Ureter (tissue), 1 donor: ENCODE measurements at places on chromosomes 12 and 14.

DNA sequence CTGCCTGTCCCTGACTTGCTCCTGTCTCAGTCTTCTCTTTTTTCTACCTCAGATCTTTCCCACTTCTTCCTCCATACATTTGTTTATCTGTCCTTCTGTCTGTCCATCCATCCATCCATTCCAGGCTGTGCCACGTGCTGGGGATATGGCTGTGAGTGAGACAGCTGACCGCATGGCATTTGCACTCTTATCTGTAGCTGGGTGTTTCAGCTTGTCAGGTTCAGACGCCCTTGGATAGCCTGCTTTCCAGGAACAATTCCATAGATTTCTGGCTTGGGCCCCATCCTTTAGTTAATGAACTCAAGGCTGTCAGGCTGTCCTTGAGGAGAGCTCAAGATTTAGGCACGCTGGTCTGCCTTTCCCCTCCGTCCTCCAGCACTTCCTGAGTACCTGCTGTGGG is 116.6 kb downstream of the TSPAN9 start:
- no peak for DNase-seq

DNA sequence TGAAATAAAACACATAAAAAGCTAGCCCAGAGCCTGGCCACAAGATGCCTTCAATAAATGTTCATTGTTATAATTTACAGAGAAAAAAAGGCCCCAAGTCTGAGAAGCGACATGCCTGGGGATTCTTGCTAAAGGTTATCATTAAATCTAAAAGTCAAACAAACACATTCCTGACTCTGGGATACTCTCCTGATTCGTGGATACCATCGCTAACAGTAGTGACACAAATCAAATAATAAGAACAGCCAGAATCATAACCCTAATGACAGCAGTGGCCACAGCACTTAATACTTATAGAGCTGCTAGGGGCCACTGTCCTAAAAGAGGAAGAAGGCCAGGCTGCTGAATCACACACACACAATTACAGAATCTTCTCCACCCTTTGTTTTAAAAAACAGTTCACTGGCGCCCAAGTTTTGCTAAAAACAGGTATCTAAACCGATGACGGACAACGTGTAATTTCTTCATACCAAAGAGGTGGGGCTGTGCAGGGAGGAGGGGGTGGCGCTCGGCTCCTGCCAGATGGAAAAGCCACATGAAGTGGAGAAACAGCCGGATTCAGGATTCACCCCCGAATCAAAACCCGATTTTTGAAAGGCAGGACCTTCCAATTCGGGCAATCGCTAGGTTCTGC is 1.2 kb downstream of the CLIP1 start:
- DNase-seq: no peak

DNA sequence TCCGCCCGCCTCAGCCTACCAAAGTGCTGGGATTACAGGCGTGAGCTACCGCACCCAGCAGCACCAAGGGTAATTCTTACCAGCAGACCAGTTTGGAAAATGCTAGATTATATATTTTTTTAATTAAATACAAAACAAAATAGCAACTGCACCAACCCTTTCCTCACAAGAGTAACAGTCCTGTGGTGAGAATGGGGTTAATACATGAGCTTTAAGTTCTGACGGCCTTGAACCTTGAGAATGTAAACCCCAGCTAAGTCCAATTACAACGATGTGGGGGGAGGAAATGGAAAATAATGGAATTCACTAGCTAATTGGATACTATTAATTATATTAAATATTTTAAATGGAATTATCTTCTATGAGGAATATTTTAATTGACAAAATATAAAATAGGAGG is 82.3 kb downstream of the GTF2A1 start:
- DNase-seq: no peak

DNA sequence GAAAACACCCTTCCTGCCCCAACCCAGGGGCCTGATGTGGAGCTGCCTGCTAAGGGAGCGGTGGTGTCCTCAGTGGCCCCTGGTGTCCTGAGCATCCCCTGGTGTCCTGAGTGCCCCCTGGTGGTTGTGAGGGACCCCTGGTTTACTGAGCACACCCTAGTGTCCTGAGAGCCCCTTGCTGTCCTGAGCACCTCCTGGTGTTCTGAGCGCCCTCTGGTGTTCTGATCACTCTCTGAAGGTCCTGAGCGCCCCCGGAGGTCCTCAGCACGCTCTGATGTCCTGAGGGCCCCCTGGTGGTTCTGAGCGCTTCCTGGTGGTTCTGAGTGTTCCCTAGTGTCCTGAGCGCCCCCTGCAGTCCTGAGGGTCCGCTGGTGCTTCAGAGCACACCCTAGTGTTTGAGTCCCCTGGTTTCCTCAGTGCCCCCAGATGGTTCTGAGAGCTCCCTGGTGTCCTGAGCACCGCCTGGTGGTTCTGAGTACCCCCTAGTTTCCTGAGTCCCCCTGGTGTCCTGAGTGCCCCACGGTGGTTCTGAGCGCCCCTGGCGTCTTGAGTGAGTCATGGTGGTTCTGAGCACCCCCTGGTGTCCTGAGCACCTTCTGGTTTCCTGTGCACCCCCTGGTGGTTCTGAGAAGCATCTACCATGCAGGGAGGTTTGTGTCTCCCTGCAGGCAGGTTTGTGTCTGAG is 1004.2 kb downstream of the TMEM121 start:
- DNase-seq: no peak

- no peak for DNase-seq
Observed at GRCh38 chr14:92368001-92368400, 45.0 kb downstream of the SLC24A4 start.

- DNase-seq: no peak
Observed at GRCh38 chr12:28870839-28871440, 278.1 kb upstream of the FAR2 start.

DNA sequence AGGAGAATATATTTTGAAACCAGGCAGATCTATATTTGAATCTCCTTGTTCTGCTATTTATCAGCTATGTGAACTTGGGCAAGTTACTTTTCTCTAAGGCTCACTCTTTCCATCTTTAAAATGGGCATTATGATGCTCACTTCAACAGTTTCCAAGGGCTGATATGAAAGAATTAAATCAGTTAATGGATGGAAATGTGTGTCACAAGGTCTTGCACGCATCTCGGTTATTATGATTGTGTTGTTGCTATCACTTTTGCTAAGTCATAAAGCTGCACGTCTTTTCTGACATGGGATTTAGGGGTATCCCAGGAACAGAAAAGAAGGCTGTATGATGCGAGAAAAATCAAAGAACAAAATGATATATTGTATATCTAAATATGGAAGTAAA is 721.5 kb upstream of the TBX3 start:
- no peak for DNase-seq

GRCh38 chr14:58772794-58773620 is 135.2 kb downstream of the DACT1 start:
- DNase-seq: no peak

DNA sequence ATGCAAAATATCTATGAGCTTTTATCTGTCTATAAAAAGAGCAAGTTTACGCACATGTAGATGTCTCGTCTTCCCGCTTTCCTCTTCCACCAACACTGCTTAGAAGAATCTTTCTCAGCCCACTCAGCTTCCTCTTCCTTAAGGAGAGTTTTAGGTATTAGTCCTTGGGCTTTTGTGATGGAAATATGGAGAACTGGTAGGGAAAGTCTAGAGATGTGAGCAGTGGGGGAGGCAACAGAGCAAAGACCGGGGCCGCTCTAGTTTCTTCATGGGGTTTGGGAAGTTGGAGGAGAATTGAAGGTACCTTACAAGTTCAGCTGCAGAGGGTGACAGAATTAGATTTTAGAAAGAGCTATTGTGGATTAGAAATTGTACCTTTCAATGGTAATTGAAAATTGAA is 56.3 kb upstream of the CPNE8 start:
- no peak for DNase-seq

DNA sequence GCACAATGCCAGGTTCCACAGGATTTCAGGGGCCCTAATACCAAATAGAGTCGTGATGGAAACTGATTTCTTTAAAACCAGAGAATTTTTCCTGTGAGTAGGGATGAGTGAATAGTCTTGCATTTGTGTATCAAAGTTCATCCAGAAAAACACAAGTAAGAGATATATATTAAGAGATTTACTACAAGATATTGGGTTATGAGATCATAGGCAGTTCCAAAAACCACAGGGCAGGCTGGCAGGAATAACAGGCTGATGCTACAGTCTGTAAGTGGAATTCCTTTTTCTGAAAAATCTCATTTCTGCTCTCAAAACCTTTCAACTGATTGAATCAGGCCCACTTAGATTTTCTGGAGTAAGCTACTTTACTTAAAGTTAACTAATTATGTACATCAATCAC is 1756.2 kb upstream of the SEL1L start:
- DNase-seq: no peak

GRCh38 chr12:106625976-106626375 is 43.2 kb downstream of the RFX4 start:
- no peak for DNase-seq

DNA sequence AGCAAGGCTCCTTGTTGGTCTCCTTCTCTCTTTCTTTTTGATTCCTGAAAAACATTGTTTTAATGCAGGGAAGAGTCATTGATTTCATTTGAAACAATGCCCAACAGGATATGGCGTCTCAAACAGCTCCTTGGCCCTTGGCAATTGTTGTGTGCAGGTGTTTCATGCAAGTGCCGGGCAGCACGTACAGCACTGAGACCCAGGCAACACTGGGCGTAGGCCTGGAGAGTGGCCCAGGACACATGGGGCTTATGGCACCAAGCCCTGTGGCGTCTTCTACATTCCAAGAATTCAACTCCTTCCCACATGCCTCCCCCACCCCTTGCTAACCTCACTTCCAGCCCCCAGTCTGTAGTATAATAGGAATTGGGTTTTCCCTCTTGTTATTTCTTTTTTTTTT is 230.4 kb downstream of the SPTSSA start:
- DNase-seq: no peak

DNA sequence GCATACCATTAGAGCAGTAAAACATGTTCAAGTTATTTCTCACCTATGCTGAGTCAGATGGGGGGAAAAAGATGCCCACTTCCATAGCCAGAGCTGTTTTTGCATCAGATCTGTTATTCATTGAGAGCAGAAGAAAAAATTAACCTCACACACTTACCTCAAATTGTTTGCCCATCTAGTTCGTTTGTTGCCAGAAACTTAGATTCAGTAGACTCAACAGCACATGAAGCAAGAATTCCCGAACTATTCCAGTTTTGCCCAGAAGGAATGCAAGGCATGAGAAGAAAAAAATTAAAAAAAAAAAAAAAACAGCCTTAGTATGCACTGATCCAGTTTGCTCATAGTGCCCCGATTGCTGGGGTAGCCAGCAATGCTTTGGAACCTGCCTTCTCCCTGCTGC is 12.4 kb upstream of the DPF3 start:
- DNase-seq: no peak

DNA sequence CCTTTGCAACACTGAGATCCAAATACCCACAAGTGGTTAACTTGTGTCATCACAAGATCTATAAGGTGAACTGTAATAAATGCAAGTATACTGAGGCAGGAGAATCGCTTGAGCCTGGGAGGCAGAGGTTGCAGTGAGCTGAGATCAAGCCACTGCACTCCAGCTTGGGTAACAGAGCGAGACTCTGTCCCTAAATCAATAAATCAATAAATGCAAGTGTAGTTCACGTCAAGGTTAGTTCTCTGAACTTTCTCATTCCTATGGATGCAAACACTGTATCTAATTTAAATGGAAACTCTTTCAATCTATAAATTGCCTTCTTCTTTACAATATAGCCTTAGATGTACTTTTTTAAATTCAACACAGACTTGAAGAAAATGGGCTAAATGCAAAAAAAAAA is 3.2 kb downstream of the MAGOHB start:
- no peak for DNase-seq

DNA sequence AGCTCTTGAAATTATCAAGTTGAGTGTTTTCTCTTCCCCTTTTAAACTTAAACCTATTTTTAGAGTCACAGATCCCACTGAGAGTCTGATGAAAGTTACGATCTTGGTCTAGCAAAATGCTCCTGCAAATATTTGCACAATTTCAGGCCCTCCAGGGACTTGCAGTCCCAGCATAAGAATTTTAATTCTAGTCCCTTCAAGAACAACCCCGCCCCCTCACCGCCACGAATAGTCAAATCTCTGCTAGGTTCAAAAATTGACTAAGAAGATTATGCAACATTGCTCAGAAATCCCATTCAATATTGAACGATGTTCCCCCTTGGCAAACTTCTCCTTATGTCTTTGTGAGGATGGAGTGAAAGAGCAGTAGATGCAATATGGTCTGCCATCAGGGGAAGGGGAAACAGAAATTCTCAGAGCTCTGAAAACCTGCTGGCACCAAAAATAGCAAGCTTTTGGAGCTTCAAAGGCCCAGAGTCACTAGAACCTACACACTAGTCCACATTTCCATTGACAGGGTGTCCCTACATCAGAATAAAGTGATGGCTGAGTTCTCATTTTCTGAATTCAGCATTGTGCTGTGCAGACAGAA is 127.5 kb upstream of the CCDC175 start:
- no peak for DNase-seq

GRCh38 chr12:123017753-123018152 is 37.3 kb downstream of the ARL6IP4 start:
- DNase-seq: no peak

GRCh38 chr14:76113691-76114090 is 38.0 kb upstream of the GPATCH2L start:
- DNase-seq: no peak

DNA sequence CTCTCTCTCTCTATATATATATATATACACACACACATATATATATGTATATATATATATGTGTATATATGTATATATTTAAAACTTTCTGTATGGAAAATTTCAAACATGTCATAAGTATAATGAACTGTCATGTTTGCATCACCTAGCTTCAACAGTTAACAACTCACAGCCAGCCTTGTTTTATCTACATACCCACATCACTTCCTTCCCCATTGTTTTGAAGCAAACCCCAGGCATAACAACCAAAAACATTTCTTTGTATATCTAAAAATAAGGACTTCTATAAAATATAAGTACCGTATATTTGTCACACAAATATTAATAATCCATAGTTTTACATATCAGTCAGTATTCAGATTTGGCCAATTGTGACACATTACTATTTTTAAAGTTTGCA is 57.4 kb downstream of the PAPOLA start:
- no peak for DNase-seq

DNA sequence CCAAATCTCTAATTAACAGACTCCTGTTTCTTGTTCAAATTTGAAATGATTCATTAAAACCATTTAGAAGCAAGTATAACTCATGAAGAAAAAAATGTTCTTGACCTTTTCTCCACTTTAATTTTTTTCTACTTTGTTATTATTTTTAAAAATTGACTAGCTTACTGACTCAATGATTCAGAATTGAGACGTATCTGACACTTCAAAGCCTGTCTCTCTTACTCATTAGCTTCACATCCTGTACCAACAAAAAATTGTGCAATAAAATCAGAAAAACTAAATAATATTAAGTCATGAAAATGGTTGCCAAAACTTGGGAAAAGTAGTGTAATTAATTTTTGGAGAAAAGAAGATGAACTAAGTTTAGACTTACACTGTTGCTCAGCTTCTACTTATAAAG is 331.2 kb downstream of the SLC16A7 start:
- DNase-seq: no peak

GRCh38 chr12:28967426-28967825 is 181.7 kb upstream of the FAR2 start:
- DNase-seq: no peak
